ENCODE measurements at places on chromosomes 5 and 9.

- DNase-seq, result no peak
Measured at GRCh38 chr9:126982215-126983002, 67.8 kb downstream of the RALGPS1 start.

DNA sequence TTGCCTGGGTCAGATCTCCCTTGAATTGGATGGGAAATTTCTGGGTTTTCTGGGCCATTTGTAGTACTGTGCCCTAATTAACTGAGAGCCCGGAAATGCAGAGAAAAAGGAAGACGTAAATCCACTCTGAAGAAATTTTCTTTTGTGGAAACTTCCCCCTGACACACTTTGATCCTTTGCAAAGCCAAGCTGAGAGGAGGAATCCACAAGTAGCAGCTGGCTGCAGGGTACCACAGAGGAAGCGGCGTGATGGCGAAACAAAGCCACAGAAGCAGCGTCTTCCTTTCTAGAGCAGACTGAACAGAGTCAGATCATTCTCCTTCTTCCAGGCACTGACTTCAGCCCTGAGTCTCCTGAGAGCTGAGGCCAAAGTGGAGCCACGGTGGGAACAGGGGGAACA, 47.1 kb upstream of the ZNF354A start:
- no peak for DNase-seq

DNA sequence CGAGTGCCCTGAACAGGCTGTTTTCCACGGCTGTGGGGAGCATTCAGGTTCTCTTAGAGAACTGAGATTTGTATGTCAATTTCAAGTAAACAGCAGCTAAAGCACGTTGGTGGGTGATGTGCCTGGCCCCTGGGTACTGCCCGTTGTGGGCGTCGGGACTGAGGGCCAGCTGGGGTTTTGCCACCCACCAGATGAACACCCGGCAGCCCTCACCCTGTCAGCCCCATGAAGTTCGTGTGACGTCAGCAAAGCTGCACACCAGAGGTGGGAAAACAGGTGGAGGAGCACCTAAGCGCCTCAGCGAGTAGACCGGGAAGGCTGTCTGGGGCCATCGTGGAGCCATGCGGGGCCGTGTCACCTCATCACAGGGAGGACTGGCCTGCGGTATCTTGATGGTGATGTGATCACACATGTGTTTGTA, 9.2 kb downstream of the CEP72 start:
- DNase-seq, result no peak

DNA sequence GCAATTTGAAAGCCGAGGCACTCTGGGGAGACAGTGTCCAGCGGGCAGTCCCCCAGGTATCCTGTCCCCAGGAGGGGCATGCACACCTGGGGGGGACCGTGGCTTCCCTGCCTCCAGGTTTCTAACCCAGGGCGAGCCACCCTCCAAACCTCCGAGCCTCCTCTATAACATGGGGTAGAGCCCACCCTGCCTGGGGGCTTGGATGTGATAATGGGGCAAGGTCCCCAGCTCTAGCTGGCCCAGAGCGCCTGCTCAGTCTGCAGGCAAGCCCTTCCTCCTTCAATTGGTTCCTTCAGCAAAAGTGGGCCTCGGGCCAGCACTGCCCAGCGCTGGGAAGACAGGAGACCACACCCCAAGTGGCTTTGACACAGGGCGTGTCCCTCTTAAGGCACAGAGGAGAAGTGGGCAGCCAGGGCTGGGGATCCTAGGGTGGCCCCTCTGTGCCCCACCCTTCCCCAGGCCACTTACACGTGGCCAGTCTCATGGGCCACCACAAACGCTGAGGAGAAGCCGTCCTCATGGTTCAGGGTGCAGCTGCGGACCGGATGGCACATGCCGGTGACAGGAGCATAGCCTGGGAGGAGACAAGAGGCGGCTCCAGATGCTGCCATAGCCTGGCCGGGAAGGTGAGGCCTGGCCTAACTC, 94.3 kb downstream of the ZNF354C start:
- DNase-seq, result no peak
